Posterior cingulate gyrus (tissue), 11 donors: ENCODE measurements at places on chromosomes 4 and X.

DNA sequence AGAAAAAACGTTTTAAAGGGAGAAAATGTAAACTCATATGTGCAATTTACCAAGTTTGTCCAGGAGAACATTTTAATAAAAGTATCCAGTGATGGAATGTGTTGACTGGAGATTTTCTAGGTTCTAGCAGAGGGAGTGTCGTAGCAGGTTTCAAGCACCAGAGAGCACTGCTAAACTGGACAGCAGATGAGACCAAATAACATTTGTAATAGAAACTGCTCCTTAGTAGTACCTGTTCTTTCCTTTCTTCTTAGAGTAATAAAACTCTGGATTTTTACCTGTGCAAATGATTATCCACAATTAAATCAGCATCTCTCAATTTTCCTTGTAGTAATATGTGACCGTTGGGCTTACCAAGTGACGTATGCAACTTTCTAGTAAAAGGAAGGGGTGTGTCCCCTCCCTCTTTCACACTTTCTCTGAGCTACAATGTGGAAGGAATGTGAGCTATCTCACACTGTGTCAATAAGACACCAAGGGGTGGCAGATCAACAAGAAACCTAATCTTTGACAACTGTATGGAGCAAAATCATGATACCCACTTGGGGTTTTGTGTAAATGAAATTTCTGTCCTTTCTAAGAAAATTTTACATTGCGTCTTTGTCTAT lies 9.5 kb downstream of the HPGDS start:
- DNase-seq, result no peak

- DNase-seq, result no peak
Measured at GRCh38 chr4:98352940-98353339, 91.8 kb downstream of the RAP1GDS1 start.

DNA sequence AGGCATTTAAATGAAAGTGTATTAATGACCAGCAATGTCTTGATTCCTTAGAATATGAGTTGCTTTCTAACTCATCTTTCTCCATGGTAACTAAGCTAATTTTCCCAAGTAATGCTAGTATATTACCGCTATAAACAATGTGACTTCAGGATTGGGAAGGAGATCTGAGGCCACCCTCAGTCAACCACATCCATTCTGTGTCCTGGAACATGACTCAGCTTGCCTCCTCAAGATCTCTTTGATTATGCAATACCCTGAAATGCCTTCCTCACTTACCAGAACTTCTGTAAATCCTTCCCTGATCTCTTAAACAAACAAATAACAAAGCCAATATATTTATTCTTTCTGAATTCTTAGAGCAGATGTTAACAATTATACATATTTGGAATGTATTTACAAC lies 1495.5 kb downstream of the PCDH18 start:
- no peak for DNase-seq

DNA sequence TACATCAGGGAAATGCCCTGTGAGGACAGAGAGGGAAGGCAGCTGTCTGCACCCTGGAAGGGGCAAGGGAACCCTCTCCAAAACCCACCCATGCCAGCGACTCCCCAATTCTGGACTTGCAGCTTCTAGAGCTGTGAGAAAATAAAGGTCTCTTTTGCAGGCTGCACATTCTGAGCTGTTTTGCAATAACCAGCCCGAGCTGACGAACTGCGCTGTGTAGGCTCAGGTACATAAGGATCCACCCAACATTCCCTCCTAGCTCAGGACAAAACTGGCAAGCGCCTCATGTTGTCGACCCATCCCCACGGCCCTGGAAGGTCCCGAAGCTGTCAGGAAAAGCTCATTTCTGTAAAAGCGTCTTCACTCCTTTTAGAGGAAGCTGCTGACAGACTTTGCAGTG lies 271.8 kb downstream of the CRLF2 start:
- no peak for DNase-seq

DNA sequence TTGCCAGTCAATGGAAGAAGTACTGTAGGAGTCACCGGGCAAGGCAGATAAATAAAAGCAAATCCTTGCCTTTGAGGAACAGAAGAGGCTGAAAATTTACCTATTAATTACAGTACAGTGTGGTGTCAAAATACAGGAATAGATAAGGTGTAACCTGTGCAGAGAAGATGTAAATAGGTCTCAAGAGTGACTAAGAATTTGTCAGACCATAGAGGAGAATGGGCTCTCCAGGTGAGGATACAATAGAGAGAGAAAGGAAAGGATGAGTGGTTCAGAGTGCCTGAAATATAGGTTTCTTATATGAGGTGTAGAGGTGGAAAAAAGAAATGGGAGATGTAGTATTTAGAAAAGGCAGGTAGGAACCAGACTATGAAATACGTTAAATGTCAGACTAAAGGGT lies 801 bp upstream of the ZC4H2 start:
- no peak for DNase-seq

DNA sequence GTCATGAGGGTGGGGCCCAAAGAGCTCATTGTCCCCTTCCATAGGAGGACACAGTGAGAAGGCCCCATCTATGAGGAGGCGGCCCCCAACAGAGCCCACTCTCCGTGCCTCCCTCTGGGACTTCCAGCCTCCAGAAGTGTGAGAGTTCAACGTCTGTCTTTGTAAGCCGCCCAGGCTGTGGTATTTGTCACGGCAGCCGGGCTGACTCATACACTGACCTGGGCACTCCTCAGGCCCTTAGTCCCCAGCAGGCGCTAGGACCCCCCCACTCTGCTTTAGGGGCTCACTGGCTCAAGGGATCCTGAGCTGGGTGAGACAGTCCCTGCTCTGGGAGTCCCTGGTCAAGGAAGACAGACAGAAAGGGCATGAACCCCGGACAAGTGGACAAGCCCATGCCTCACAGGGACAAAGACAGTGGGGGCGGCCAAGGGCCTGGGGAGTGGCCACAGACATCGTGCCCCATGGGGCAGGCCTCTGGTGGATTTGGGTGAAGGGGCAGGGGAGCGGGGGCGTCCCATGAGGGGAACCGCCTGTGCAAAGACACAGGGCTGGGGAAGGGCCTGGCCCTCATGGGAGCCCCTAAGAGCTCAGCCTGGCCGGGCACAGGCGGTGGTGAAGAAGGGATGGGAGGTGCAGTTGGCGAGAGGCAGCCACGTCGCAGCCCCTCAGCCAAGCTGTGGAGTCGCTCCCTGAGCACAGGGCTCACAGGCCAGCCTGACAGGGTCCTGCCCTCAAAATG lies 21.5 kb downstream of the ABLIM2 start:
- no peak for DNase-seq

- no peak for DNase-seq
Measured at GRCh38 chr4:111400741-111401140, 744.5 kb upstream of the FAM241A start.

GRCh38 chr4:41620594-41621256 lies 82.8 kb downstream of the LIMCH1 start:
- DNase-seq, result no peak

- DNase-seq, result no peak
Measured at GRCh38 chr4:29540439-29541102, 1179.6 kb upstream of the PCDH7 start.

GRCh38 chr4:102809190-102809589 lies 18.2 kb downstream of the UBE2D3 start:
- no peak for DNase-seq

DNA sequence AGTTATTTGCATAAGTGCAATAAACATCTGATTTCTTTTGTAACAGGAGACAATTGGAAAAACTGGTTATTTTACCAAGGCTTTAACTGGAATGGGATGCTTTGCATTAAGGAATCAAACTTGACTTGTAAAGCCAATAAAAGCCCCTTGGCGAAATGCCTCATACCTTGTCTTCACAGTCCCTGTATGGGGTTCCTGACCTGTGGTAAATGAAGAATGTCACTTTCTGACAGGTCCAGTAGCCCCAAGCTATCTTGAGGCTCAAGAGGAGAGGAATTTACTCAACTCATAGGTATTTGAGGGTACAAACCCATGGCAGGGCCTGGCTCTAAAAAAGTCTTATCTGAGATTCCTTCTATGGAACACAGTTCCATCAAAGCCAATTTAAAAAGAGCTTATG lies 78.0 kb downstream of the ACOX3 start:
- DNase-seq, result no peak

GRCh38 chr4:168057412-168057811 lies 34.9 kb upstream of the ANXA10 start:
- no peak for DNase-seq

DNA sequence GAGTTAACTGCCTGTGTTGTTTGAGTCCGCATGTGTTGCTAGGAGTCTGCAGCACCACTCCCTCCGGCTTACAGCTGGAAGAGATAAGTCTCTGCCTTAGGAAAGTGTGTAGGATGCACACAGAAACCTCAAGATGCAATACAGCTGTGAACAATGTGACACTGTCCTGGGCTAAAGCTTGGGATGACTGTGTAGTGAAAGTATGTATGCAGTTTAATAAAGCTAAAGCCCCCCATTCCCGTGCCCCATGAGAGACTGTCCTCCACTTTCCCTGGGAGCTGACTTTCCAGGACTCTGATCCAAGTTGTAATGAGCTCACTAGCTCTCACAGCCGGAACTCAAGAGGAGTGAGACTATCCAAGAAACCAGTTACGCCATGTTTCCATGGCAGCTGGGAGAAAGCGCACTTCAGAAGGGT lies 156.6 kb upstream of the FTHL17 start:
- DNase-seq, result no peak

GRCh38 chrX:140821280-140821679 lies 111.7 kb downstream of the LINC00632 start:
- no peak for DNase-seq

GRCh38 chr4:164596318-164596878 lies 157.5 kb upstream of the SMIM31 start:
- no peak for DNase-seq

- no peak for DNase-seq
Measured at GRCh38 chr4:122073615-122074014, 78.5 kb upstream of the BLTP1 start.
